Fibroblast of skin of right quadriceps (primary cell): ENCODE measurements at places on chromosomes 5 and 9.

- DNase-seq = peak; percentile 32
These were observed 6.8 kb upstream of the SUSD3 start for GRCh38 chr9:93051680-93052089.

GRCh38 chr5:79227484-79228025 lies 8.4 kb upstream of the JMY start:
- no peak for DNase-seq

DNA sequence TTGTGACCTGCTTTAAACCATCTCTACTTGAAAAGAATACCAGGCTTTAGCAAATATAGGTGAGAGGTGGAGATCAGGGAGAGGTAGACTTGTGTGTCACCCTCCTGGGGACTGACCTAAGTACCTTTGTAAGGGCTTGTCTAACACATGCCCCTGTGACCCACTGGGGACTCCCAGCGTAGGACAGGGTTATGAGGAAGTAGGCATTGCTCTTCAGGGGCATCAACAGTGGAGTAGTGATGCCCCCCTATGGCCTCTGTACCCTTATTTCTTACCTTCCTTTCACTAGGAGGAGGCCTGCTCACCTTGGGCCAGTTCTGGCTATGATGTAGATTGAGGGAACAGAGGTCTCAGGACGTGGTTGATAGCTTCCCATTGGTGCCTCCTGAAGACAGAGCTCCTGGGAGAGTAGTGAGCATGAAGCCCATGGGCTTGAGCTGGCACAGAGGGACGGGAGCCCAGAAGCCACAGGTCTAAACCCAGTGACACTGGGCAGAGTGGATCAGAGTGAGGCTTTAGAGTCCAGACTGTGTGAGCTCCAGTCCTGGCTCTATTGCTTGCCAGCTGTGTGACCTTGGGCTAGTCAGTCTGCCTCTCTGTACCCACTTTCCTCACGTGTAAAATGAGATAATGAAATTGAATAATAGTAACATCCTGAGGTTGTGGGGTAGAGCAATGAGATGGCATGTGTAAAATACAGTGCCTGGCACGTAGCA lies 191.7 kb downstream of the AOPEP start:
- no peak for DNase-seq

DNA sequence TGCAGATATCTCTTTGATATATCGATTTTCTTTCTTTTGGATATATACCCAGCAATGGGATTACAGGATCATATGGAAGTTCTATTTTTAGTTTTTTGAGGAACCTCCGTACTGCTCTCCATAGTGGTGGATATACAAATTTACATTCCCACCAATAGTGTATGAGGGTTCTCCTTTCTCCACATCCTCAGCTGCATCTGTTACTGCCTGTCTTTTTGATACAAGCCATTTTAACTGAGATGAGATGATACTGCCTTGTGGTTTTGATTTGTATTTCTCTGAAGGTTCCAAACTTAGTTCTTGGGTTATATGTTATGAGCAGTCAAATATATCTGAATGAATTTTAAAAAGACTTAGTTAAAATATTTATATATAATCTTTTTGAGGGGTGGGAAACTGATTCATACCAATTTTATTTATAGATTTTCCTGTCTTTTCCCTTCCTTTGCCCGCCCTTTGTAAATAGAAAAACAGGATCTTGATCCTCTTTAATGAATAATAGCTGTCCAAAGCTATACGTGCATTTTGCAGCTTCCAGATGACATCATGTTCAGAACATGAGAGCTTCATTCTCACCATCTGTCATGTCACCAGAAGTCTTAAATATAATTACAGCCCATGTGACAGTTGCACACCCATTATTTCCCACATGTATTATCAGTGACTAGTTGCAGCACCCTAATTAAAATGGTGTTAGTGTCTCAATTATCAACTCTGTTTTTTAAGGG lies 6.2 kb upstream of the ARHGEF28 start:
- DNase-seq = no peak

GRCh38 chr9:134955801-134956200 lies 38.1 kb upstream of the FCN1 start:
- no peak for DNase-seq

- DNase-seq = no peak
These were observed 463.7 kb upstream of the CTNND2 start for GRCh38 chr5:12367973-12368372.

DNA sequence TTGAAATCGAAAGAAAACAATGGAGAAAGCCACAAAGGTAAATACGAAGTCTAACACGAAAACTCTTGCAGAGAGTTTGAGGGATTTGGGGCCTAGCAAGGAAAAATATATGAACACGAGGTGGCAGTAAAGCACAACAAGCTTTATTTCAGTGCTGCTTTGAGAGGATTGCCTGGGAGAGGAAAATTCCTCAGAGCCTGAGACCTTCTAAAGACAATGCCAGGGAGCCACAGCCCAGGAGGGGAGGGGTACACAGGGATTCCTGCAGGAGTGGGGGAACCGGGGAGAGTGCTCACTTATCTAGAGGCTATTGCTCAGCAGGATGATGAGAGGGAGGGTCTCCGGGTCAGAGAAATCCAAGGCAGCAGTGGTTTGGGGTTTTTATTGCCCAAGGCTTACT lies 134.9 kb upstream of the ADCY2 start:
- peak; percentile 50 for DNase-seq

GRCh38 chr9:111598733-111599091 lies 735 bp downstream of the PTGR1 start:
- DNase-seq = peak; percentile 35

- peak; percentile 50 for DNase-seq
These were observed 87.6 kb downstream of the ERP44 start for GRCh38 chr9:100011062-100011681.

- DNase-seq = no peak
These were observed 215.1 kb upstream of the PAPPA start for GRCh38 chr9:115938479-115938878.

DNA sequence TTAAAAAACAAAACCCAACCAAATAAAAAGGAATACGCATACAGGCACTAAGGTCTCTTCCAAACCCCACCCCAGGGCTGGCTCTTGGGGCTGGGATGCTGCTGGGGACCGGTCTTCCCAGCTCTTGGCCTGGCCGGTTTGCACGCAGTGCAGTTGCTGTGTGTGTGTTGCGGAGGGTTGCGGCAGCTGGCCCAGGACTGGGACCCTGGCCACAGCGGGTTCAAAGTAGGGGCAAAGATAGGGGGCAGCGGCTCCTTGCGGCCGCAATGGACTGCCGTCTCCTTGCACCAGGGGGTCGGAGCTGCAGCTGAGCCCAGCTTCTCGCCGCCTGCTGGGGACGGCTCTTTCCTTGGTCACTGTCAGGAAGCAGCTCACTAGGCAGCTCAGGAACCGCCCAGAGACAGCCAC lies 5.0 kb downstream of the DMRT3 start:
- DNase-seq = no peak

DNA sequence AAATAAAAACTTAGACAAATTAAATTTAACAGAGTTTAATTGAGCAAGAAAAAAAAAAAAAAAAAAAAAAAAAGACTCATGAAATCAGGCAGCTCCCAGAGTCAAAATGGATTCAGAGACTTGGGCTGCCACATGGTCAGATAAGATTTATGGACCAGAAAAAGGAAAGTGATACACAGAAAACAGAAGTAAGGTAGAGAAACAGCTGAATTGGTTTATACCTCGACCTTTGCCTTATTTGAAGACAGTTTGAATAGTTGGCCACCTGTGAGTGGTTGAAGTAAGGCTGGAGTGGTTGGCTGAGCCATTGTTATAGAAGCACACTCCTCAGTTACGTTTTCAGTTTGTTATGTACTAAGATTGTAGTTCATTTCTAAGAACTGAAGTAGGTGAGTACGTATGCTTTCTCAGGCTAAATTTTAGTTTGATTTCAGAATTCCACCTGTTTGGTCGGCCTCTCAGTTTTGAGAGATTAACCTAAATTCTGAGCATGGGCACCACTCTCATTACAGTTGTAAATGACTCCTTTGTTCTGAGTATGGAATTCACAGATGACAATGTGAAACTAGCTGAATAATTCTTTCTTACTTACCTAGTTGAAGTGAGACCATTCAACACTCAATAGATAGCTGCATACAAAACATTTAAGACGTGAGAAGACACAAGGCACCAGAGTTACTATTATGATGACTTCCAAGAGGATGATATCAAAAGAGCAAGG lies 149.0 kb downstream of the AOPEP start:
- no peak for DNase-seq

GRCh38 chr5:1497242-1497777 lies 26.4 kb downstream of the LPCAT1 start:
- no peak for DNase-seq

GRCh38 chr5:168443533-168443932 lies 42.7 kb upstream of the RARS1 start:
- peak; percentile 43 for DNase-seq

DNA sequence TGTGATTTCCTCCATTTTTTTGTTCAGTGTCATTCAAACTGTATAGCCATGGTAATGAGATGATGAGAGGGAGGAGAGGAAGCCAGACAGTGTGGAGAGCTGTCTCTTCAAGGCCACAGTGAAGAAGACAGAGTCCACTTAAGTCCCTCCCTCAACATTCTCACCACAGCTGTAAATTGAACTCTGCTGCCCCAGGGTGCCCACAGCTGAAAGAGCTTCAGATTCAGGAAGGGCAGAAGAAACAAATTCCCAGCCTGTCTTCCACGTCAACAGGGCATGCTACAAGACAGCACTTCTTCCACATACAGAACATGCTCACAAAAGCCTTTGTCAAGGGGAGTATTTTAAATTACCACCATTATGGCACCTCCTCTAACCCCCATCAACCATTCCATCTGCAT lies 100.4 kb downstream of the KLHL3 start:
- no peak for DNase-seq

- DNase-seq = no peak
These were observed 420.0 kb downstream of the SEMA5A start for GRCh38 chr5:9125852-9126251.

DNA sequence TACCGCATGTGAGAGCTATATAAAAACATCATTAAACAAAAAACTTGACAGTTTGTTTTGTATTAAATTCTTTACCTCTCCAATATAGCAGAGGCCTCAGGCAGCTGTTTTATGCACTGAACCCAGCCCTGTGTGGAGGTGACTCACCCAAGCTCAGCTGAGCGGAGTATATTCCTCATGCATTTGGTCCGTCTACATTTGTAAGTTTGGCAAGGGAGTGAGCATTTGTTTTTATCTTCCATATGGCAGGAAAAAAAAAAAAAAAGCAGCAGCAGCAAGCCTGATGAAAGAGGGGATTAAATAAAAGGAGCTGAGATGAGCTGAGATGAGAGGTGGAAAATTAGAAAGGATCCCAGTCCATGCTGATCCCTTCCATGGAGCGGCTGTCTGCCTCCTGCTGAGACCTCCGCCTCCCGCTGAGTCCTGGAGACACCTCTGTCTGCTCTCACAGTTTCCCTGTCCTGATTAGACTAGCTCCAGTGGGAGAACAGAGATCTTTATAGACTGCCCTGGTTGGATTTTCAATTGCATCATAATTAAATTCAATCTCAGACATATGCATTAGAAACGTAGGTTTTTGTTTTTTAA lies 112.0 kb upstream of the CTNND2 start:
- DNase-seq = no peak

GRCh38 chr5:156824241-156824640 lies 25.9 kb upstream of the PPP1R2B start:
- no peak for DNase-seq

GRCh38 chr9:135221576-135221950 lies 134.1 kb downstream of the OLFM1 start:
- no peak for DNase-seq

GRCh38 chr9:20391208-20391607 lies 231.1 kb downstream of the MLLT3 start:
- no peak for DNase-seq

DNA sequence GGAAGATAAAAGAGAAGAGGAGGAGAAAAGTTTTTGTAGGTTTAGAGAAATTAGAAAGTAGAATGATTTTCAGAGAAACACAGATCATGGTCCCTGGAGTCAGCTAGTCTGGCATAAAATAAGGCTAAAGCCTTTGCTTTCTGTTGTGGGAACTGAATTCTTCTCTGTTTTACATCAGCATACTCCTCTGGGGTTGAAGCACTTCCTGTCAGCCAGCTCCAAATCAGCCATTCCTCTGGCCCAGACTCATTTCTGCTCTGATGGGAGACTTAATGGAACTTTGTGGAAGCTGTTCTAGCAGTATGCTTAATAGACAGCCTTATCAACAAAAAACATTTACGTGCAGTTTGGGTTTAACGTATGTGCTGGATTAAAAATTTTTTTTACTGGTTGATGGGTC lies 143.2 kb downstream of the HMHB1 start:
- DNase-seq = peak; percentile 67

GRCh38 chr5:168674893-168675482 lies 95.8 kb upstream of the PANK3 start:
- DNase-seq = peak; percentile 11

- DNase-seq = no peak
These were observed 509.2 kb upstream of the CHD1 start for GRCh38 chr5:99437986-99438385.

- peak; percentile 51 for DNase-seq
These were observed 2.7 kb downstream of the CXCL14 start for GRCh38 chr5:135576075-135576599.

GRCh38 chr9:18330401-18331309 lies 143.3 kb upstream of the ADAMTSL1 start:
- DNase-seq = no peak

DNA sequence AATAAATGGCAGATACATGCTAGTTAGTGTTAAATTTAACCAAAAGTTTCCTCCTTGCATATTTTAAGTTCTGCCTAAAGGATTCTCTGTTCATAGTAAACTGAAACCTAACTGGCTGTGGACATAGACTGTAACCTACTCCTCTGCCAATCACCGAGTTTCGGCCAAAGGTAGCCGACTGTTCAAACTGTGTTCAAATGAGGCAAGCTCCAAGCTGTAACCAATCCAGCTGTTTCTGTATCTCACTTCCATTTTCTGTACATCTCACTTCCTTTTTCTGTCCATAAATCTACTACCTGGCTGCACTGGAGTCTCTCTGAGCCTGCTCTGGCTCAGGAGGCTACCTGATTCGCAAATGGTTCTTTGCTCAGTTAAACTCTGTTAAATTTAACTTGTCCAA lies 44.1 kb downstream of the KCNV2 start:
- DNase-seq = no peak

GRCh38 chr5:50808406-50808805 lies 142.0 kb downstream of the PARP8 start:
- DNase-seq = no peak

- DNase-seq = no peak
These were observed 88.6 kb downstream of the ANKRD31 start for GRCh38 chr5:75148051-75148450.

GRCh38 chr9:2181792-2182191 lies 166.6 kb downstream of the SMARCA2 start:
- DNase-seq = peak; percentile 16

DNA sequence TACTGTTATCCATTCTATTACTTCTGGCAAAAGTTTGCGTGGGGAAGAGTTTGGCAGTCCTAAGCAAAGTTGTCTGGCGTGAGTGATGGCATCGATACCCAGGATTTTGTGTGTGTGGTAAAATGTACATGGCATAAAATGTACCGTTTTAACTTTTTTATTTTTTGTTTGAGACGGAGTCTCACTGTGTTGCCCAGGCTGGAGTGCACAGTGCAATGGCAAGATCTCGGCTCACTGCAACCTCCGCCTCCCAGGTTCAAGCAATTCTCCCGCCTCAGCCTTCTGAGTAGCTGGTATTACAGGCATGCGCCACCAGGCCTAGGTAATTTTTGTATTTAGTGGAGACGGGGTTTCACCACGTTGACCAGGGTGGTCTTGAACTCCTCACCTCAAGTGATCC lies 55.4 kb upstream of the TJP2 start:
- DNase-seq = no peak

GRCh38 chr5:66862020-66862419 lies 265.8 kb downstream of the MAST4 start:
- no peak for DNase-seq

GRCh38 chr5:181088289-181088688 lies 42.7 kb downstream of the OR2V1 start:
- DNase-seq = no peak
